ENCODE measurements at places on chromosomes 2 and 18.

DNA sequence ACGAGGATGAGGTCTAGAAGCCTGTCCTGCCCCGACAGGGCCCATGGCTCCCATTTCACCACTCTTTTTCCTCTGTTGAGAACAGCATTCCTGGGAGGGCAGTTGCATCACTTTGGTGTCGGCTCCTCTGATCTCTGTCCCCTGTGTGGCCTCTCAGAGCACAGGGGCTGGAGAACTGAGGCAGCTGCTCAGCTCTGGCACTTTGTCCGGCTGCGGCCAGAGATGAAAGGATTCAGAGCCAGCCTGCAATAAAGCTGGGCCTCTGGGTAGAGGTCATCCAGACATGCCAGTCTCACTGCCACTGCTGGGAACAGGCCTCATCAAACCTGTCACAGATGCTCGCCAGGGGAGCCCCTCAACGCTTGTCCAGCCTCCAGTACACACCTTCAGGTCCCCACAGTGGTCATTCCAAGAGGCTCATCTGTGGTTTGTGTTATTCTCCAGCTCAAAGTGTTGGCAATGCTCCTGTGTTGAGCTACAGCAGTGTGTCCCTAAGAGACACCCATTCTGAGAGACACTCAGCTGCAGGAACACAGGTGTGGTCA, 13.1 kb upstream of the ROCK2 start:
- DNase-seq = no peak

GRCh38 chr2:203804070-203804469, 63.5 kb upstream of the CTLA4 start:
- DNase-seq = no peak

- DNase-seq = no peak
Measured at GRCh38 chr2:105299290-105299689, 30.2 kb downstream of the TGFBRAP1 start.

DNA sequence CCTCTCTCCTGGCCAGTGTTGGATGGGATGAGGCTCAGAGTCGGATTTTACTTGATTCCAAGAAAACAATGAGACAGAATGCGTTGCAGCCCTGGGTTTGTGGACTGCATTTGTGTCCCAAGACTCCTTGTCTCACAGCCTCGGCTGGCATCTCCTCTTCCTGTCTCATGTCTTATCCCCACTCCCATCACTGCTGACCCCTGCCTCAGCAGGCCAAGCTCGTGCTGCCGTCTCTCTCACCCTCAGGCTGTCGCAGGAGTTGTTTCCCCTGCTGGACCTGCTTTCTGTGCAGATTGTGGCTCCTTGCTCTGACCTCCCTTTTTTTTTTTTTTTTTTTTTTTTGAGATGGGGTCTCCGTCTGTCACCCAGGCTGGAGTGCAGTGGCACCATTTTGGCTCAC, 70.2 kb upstream of the RALBP1 start:
- DNase-seq = no peak

DNA sequence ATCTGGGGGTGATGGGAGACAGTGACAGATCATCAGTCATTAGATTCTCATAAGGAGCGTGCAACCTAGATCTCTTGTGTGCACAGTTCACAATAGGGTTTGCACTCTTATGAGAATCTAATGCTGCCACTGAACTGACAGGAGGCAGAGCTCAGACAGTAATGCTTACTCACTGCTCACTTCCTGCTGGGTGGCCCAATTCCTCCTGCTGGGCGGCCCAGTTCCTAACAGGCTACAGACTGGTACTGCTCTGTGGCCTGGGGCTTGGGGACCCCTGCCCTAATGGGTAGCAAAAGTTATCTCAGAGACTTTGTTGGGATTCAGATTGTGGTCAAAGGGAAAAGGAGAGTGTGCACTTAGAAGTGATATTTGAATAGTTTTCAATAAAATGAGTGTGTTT, 840.1 kb upstream of the ID2 start:
- no peak for DNase-seq

GRCh38 chr2:74944987-74945787, 13.3 kb upstream of the POLE4 start:
- DNase-seq = no peak

- no peak for DNase-seq
Measured at GRCh38 chr2:105634198-105634597, 110.5 kb upstream of the NCK2 start.

GRCh38 chr2:109193807-109194619, 65.0 kb downstream of the SH3RF3 start:
- no peak for DNase-seq

DNA sequence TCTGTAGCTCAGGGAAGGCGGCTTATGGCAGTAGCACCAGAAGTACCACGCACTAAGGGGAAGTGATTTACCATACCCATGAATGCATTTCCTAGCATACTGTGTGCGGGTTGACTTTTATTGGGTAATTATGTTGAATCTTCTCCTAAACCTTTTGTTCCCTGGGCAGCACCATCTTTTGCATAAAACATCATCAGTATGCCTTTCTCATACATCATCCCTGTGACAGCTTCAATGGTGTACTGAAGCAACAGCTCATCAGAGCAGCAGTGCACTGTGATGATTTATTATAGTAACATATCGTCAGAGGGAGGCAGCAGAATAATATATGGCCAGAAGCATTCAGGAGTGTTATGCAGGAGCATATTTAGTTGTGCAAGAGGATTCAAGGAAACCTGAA, 204.9 kb downstream of the CDH7 start:
- DNase-seq = no peak

DNA sequence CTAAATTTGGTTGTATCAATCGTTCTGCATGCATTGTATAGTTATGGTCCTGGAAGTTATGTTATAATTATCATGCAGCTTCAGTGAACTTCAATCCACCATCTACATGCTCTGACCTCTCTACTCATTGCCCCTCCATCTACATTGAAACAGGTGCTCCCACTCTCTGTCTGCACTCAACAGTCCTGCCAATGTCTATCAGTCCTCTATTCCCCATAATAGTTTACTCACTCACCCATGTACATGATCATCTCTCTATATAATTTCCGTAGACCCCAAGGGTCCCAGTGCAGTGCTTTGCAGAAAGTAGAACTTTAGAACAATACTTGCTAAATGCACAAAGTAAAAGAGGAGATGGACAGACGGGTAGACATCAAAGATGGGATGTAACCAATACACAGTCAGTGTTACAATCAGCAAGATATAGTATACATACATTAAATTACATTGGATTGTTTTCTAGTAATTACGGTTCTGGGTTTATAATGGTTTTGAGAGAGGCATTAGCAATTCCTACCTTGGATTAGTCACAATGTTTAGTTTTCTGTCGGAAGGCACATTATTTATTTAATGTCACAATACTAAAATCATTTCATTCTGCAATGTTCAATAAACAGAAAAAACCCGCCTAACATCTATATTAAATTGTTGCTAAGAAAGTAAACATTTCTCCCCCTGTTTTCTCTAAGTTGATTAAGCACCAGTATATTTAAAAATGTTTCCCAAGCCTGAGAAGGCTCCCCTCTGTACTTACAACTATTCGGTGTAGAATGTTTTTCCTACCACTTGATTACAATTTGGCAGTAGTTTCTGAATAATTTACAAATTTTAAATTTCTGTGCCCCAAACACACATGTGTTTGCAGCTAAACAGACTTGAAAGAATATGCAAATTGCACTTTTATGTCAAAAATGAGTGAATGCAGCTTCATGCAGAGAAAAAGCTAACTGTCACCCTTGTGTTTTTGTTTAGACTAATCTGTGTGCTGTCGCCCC, 94.4 kb upstream of the SIX2 start:
- no peak for DNase-seq

- DNase-seq = no peak
Measured at GRCh38 chr2:11024259-11024645, 112.5 kb downstream of the KCNF1 start.

GRCh38 chr18:7941533-7941932, 374.4 kb downstream of the PTPRM start:
- DNase-seq = no peak

DNA sequence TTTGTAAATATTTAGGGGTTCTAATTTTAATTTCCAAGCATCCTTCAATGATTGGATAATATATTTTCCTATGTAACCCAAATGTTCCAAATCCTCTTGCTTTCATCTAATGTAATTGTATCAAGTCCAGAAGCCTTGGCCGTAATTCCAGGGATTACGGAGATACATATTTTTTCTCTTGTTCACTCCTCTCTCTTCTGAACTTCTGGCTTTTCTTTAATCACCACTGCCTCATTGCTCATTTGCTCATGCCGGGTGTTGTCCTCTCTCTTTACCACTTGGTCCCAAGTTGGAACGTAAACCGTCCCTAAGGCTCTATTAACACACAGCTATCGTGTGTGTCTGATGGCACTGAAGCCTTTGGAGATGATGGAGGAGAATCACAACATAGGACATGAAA, 188.7 kb upstream of the COL3A1 start:
- no peak for DNase-seq

- no peak for DNase-seq
Measured at GRCh38 chr2:175136334-175137215, 31.4 kb downstream of the ATF2 start.
